ENCODE measurements at places on chromosomes 5 and 9. TPM values are rescaled to one million over a fixed set of nuclear protein-coding genes. Genes with fewer than 3 reads are reported as not detected.

Gene PCDHB12
- 10.2 TPM for total RNA-seq

GRCh38 chr9:107738789-107739188 lies 249.2 kb upstream of the KLF4 start:
- no peak for DNase-seq

DNA sequence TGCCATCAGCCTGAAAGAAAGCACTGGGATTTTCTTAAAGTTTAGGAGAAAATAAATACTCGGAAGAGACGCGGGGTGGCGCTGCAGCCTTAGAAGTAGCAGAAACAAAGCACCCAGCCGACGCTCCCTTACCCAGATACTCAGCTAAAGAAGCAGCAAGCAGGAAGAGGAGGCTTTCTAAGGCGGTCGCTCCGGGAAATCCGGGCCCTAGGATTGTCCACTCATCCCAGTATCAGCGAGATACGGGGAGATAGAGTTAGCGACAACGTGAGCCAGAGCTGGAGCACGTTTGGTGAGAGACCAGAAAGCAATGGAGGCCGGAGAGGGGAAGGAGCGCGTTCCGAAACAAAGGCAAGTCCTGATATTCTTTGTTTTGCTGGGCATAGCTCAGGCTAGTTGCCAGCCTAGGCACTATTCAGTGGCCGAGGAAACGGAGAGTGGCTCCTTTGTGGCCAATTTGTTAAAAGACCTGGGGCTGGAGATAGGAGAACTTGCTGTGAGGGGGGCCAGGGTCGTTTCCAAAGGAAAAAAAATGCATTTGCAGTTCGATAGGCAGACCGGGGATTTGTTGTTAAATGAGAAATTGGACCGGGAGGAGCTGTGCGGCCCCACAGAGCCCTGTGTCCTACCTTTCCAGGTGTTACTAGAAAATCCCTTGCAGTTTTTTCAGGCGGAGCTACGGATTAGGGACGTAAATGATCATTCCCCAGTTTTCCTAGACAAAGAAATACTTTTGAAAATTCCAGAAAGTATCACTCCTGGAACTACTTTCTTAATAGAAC lies at the start of gene PCDHB2:
PCDHB2 (plus strand) TSS at position 135 of the 782 bp plus-strand sequence; CDS start at position 311, 176 bp downstream.
- DNase-seq: no peak

- no peak for DNase-seq
Measured at GRCh38 chr9:104027295-104027694, 66.8 kb upstream of the SMC2 start.

- no peak for DNase-seq
Measured at GRCh38 chr5:135309391-135310327, 89.4 kb downstream of the MACROH2A1 start.

Measured in sigmoid colon (tissue), 7 donors.